Daoy (cell line): ENCODE measurements at places on chromosomes 2 and 18. TPM values are rescaled to one million over a fixed set of nuclear protein-coding genes. Genes with fewer than 3 reads are reported as not detected.
A peak's percentile ranks its signal among the peaks of the same experiment; 100 is the strongest.

EGR4 gene
- not detected in 2 replicates for total RNA-seq

TEKT4 gene
- total RNA-seq, result not detected in 2 replicates

RBM43 gene
- 0.57 and 0.83 TPM in 2 replicates for total RNA-seq

RBM44 gene
- 0.06 and 0.30 TPM in 2 replicates for total RNA-seq

PRSS56 gene
- total RNA-seq, result not detected in 2 replicates

LIPG gene
- 32.6 and 40.3 TPM in 2 replicates for total RNA-seq

SPATA3 gene
- total RNA-seq, result not detected in 2 replicates

GRCh38 chr2:126513033-126513432, 142.9 kb upstream of the GYPC start:
- peak; percentile 25 for DNase-seq

DNA sequence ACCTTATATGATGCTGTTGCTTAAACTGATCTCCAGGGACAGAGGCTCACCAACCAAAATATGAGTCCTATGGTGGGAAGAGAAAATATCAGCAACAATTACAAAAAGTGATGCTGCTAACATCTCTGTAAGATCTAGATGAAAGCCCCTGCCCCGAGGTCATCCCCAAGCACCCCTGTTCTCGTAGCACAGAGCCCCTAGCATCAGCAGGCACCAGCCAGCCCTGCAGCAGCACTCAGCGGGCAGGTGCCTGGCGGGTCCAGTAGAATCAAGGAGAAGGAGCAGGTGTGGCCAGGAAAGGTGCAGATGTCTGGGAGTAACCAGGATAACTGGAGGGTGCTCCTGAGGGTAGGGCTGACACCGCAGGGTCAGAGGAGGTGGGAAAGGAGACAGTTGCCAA, 474.2 kb upstream of the MYT1L start:
- no peak for DNase-seq

DNA sequence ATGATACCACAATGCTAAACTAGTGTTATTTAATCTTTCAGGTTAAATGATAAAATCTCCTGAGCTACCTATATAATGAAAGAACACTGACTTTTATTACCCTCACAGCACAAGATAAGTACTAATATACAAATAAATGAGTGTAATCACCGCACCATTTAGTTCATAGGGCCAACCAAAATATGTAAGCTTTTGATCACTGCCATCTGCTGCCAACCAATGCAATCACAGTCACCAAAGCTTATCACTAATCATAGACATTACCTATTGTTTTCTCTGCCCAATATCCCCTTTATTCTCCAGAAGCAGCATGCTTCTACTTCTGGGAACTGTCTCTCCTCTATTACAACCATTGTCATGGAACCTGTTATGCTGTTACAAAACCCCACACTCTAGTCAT, 151.6 kb upstream of the LRATD1 start:
- no peak for DNase-seq

DNA sequence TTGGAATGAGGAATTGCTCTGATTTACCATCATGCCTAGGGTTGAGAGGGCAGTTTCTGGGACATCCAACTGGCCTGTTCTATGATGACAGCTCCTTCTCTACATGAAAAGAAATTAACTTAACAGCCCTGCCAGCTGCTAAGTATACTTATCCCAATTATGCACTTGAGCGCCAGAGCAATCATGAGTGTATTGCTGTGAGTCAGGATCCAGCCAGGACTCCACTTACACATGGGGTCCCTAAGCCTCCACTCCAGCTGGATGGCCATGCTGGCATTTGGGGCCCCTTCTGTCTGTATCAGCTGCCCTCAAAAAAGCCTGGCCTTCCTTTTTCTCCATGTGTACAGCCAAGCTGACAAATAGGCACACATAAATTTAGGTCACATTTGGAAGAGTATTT, 481.9 kb downstream of the TMX3 start:
- DNase-seq, result no peak

DNA sequence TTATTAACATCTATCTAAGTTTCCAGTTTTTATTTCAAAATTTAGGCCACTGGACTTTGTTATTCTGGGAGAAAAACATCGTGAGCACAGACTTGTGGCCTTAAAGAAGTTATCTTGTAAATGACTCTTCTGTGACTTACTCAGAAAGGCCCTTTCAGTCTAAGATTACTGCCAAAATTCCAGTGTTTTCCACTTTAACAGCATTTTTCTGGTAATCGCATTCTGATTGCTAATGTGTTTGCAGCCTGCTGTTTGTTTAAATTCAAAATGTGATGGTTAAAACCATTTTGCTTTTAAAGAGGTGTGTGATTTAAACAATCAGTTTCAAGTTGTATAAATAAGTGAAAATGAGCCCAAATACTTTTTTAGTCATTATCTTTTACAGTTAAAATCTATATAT, 136.7 kb upstream of the DAPL1 start:
- no peak for DNase-seq

DNA sequence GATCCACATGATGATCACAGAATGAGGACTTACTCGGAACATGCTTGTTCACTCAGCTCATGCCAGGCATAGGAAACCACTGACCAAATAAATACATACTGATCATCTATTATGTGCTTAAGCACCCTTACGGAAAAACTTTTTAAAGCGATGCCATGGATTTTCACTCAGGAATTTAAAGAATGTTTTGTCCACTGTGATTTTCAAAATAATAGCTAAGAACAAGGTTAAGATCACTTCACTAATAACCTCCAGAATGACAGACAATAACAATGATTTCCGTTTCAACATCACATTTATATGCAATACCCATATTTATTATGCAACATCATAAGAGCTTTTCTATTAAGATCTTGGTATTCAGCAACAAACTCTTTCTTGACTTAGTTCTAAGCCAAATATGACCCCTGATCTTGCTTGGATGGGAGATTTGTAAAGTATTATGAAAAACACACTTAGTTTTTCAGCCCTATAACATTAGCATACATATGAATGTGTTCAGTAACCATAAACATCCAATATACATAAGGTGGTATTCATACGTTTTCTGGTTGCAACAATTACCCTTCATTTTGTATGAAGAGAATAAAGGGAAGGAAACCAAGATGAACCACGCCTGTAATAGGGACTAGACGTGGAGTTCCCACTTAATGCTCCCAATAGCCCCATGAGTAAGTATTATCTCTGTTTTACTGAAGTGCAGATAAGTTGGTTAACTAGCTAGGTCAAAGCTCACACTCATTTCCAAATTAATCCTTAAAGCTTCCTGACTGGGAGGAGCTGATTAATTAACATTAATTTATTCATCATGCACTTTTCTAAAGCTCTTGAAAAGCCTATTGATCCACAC, 1.9 kb downstream of the CD302 start:
- DNase-seq, result no peak

DNA sequence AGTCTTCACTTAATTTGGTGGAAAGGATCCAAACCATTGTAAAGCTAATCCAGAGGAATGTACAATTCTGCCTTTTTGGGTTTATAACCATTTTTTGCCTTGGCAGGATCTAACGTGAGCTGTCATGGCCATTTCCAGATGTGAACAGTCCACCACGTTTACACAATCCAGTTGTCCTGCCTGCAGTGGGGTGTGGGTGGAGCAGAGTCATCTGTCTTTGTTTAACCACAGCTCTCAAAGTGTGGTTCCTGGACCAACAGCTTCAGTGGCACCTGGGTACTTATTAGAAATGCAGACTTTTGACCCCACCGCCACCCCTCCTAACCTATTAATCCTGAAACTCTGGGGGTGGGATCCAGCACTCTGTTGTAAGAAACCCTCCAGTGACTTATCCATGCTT, 35.9 kb downstream of the FHOD3 start:
- no peak for DNase-seq

GRCh38 chr18:9642799-9643462, 28.6 kb upstream of the PPP4R1 start:
- DNase-seq, result peak; percentile 50

GRCh38 chr2:73701968-73702665, 35.0 kb downstream of the TPRKB start:
- no peak for DNase-seq

GRCh38 chr2:160310118-160310828, 110.2 kb upstream of the ITGB6 start:
- no peak for DNase-seq

DNA sequence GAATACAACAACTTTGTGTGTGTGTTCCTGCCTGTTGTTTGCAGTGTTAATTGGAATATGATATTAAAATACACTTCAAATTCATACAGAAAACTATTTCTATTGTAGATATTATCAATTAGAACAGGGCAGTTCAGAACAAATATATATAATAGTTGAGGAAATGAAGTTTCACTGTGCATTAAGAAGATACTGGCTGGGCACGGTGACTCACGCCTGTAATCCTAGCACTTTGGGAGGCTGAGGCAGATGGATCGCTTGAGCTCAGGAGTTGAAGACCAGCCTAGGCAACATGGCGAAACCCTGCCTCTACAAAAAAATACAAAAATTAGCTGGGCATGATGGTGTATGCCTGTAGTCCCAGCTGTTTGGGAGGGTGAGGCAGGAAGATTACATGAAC, 79.3 kb downstream of the ASAP2 start:
- peak; percentile 27 for DNase-seq

GRCh38 chr2:143939626-143940330, 580.1 kb downstream of the ZEB2 start:
- DNase-seq, result no peak

GRCh38 chr2:144598906-144599305, 79.0 kb upstream of the ZEB2 start:
- no peak for DNase-seq

DNA sequence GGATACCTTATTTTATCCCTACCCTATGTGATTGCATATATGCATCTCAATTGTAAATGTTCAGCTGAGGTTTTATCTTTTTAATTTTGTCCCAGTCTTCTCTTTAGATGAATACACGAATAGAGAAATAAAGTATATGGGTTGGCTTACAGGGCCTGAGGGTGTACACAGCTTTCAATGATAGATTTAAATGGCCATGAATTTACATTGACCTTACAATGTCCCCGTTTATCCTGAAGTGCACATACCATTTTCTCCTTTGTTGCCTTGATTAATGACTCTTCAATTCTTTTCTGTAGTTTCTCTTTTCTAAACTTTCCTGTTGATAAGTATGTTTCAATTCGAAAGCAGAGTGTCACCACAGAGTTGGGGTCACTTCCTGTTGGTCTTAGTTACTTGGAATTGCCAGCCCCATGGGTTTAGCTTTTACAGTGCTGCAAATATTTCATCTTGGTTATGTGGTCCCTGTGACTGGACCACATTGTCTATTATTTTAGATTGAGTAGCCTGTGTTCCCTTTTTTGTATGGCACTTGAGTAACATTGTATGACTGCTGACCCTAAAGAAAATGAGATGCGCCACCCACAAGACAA, 1616.3 kb upstream of the ACVR2A start:
- DNase-seq, result no peak

GRCh38 chr2:239666053-239666854, 265.4 kb upstream of the HDAC4 start:
- no peak for DNase-seq

- no peak for DNase-seq
Observed at GRCh38 chr2:127581516-127582490, 46.3 kb downstream of the MYO7B start.

DNA sequence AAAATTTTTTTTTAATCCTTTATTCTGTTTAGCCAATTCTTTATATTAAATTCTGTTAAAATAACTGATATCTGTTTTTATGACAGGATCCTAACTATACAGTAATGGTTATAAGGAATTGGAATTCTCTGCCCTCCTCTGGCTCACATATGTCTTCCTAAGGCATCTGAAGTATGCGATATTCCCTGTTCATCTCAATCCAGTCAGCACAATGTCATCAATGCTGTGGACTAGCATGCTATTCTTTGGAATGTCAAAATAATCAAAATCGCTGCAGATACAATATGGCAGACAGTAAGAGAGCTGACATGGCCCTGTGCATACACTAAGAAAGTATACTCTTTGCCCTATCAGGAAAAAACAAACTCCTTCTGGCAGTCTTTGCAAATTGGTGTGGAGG, 107.6 kb downstream of the AP1S3 start:
- DNase-seq, result no peak

DNA sequence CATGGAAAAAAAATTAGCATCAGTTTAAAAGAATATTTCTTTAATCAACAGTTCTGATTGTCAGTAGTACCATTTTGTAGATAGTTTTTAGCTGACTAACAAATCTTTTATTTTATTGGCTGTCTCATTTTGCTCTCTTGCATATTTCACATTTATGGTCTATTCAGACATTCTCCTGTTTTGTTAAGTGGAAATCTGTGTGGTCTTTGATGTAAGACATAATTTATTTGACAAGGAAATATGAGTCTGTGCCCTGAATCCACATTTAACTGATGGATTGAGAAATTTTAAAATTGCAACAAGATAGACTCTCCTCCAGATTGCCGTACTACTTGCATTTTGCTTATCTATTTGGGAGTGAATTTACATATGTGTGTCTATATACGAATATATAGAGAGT, 96.3 kb upstream of the ATP5MC3 start:
- DNase-seq, result no peak

- DNase-seq, result no peak
Observed at GRCh38 chr18:45103319-45104048, 422.8 kb downstream of the SETBP1 start.

GRCh38 chr2:47016172-47016913, 100.7 kb upstream of the MCFD2 start:
- DNase-seq, result peak; percentile 89

DNA sequence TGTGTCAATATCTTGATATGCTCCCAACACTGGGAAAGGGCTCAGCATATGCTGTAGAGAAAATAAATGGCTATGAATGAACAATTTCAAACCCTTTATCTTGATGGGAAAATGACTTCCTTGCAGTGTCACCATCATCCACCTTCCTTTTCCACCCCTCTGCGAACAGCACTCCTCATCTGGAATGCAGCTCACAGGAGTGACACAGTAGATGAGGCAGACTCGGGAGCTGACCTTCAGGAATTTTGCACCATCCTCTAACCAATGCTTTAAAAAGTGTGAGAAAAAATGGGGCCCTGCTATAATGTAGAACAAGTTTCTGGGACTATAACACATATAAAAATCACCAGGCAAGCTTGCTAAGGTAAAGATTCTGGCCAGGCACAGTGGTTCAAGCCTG, 41.3 kb upstream of the YPEL5 start:
- DNase-seq, result no peak

GRCh38 chr2:122080316-122080715, 324.9 kb downstream of the TSN start:
- no peak for DNase-seq
